Sciatic nerve (tissue), 2 donors: ENCODE measurements at places on chromosomes 3 and 15. TPM values are rescaled to one million over a fixed set of nuclear protein-coding genes. Genes with fewer than 3 reads are reported as not detected.

GUCA1C gene
- not detected for total RNA-seq

MYO1E gene
- 146 TPM for total RNA-seq

CYP1A1 gene
- 0.18 TPM for total RNA-seq

MAP2K5 gene
- 25.2 TPM for total RNA-seq
